Kidney (tissue), 22 donors: ENCODE measurements at places on chromosomes 3 and 15. TPM values are rescaled to one million over a fixed set of nuclear protein-coding genes. Genes with fewer than 3 reads are reported as not detected.

The MASP1 gene
- polyA plus RNA-seq: 2.8 TPM

The GPR176 gene
- 2.9 TPM for polyA plus RNA-seq

The GOLGA8S gene
- 0.13 TPM for polyA plus RNA-seq

The ILDR1 gene
- polyA plus RNA-seq: 11.9 TPM

The ERICH6 gene
- not detected for polyA plus RNA-seq

The FBLN2 gene
- 3.2 TPM for polyA plus RNA-seq

The DUOXA2 gene
- polyA plus RNA-seq: 0.37 TPM

The SCN11A gene
- polyA plus RNA-seq: 0.17 TPM

The CIAO2A gene
- 92.4 TPM for polyA plus RNA-seq

GRCh38 chr15:79025802-79026201 is 64.8 kb downstream of the RASGRF1 start:
- DNase-seq: no peak

GRCh38 chr15:73782344-73782959 is 29.3 kb upstream of the INSYN1 start:
- DNase-seq: no peak

GRCh38 chr3:46998121-46998851 is 18.8 kb downstream of the NBEAL2 start:
- DNase-seq: peak; percentile 89

GRCh38 chr3:148923592-148923991 is 58.5 kb downstream of the CPA3 start:
- DNase-seq: no peak

GRCh38 chr3:29537889-29538609 is 257.2 kb downstream of the RBMS3 start:
- no peak for DNase-seq

GRCh38 chr3:47617086-47618010 is 38.7 kb upstream of the CSPG5 start:
- DNase-seq: no peak

DNA sequence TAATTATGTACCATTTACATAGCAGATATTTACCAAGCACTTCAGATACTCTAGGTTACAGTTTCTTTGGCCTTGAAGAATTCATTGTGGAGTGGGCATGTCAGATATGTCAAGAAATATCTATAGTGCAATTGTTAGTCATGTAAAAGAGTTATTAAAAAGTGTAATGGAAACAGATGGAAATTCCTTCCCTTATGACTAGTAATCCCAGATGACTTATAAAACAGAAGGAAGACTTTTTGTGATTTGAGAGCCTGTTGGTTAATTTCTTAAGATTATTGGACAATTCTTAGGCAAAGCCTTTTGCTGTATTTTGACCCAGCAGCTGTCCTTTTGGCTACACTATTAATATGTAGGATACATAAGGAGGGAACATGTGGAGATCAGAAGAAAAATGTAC is 708.9 kb upstream of the NECTIN3 start:
- DNase-seq: no peak

GRCh38 chr15:98840053-98840452 is 167.5 kb downstream of the PGPEP1L start:
- no peak for DNase-seq

DNA sequence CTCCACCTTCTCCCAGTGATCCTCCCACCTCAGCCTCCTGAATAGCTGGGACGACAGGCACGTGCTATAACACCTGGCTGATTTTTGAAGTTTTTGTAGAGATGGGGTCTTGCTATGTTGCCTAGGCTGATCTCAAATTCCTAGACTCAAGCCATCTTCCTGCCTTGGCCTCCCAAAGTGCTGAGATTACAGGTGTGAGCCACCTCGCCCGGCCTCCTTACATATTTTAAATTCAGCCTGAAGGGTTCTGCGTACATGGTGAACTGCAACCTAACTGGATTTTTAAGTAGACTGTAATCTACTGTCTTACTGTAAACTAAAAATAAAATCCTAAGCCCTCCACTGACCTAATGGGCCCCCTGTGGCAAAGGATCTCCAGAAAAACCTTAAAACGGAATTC is 34.1 kb downstream of the MASP1 start:
- DNase-seq: no peak

DNA sequence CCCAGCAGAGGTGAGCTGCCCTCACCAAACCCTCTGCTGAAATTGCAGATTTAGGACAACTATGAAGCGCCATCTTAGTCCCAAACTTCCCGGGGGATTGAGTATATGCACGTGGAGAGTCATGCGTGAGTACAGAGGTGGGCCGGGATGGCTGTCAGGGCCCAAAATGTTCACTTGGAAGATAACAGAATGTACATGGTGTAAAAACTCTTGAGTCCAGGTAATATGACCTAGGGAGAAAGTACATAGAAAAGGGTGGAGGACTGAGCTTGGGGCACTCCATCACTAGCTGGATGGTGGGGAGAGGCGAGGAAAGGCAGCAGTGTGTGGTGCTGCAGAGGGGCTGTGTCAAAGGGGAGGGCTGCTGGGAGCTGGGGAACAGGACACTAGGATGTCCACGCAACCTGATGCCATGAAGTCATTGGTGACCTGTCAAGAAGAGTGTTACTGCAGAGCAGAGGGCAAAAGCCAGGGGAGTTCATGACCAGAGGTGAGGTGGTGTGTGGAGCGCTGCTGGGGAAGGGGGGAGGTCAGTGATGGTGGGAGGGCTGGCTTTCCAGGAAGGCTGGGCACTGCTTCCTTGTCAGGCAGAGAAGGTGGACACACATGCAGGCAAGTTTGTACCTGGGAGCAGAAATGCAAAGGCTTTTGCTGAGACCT is 236.2 kb upstream of the LYSMD4 start:
- DNase-seq: no peak

GRCh38 chr3:185818267-185818875 is 6.5 kb downstream of the IGF2BP2 start:
- DNase-seq: no peak

DNA sequence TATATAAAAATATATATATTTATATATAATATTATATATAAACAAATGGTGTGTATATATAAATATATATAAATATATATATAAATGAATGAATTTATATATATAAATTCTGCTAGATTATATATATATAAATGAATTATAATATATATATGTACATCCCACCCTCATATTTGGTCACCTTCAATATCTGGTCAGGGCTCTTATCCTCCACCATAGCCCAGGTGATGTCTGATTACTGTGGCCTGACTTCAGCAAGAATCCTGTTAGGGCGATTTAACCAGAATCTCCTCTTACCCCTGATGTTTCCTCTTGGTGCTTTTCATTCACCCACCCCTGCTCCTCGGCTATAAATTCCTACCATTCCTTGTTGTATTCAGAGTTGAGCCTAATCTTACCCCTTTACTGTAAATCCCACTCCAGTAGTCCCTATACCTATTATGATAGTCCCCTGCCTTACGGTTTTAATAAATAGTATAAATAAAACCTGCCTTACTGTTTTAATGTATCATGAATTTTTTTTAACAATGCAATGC is 439.6 kb downstream of the PLOD2 start:
- DNase-seq: no peak

GRCh38 chr3:112514527-112515128 is 15.4 kb upstream of the BTLA start:
- DNase-seq: no peak

DNA sequence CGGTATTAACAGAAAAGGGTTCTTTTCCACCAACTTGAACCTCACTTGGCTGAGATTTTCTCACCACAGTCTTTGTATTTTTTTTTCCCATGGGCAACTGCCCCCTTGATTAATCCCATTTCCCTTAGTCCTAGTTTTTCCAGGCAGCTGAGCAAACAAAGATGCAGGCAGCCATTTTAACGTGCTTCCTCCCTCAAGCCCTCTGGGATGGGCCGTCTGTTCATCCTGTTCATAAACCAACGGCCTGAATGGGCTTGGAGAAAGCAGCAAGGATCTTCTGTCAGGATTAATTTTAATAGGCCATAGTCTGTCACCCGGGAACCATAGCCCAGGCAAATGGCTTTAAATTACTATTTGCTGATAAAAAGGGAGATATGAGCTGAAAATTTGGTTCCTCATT is 10.4 kb upstream of the POLR2M start:
- no peak for DNase-seq

- DNase-seq: no peak
Observed at GRCh38 chr3:182294256-182294655, 499.0 kb upstream of the ATP11B start.

DNA sequence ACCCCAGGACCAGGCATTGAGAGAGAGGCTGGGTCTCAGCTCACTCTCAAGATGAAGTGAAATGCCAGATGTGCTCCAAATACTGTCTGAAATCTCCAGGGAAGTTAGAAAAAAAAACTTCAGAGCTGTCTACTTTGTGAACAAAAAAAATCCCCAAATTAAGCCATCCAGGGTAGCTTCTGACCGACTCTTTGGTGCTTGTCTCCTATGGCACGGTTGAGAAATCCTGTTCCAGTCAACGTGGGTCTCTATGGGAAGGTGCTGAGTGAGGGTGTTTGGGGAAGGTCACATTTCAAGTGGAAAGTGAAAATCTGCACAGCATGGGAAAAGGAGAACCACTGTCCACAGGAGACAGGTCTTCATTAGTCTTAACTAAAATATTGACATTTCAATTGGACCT is 322.5 kb upstream of the CFAP20DC start:
- DNase-seq: no peak

GRCh38 chr15:52336529-52336928 is 40.9 kb upstream of the MYO5C start:
- peak; percentile 31 for DNase-seq

DNA sequence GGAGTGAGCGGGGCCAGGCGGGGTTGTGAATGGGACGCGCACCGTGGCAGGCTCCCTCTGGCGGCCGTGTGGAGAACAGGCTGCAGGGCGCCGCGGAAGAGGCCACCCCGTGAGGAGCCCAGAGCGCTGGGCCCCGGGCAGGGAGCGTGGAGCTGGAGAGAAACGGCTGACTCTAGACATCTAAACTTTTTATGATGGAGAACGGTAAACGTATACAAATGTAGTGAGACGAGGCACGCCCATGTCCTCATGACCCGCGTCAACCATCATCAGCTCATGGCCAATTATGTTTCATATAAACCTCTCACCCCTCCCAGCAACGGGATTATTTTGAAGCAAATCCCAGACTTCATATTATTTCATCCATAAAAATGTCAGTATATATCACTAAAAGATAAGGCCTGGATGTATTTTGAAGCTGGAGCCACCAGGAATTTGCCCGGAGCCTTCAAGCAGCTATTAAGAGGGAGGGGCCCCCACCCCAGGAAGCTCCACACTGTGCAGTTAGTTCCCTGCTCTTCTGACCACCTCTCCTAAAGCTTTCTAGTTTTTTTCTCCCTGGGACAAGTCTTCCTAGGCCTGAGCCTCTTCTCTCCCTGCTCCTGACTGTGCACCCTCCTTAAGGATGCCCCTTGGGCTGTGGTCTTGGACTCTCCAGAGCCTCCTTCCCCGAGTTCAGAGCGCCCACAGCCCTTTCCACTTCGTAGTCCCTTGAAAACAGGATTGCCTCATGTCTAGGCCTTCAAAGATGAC is 149.5 kb downstream of the SMAD6 start:
- DNase-seq: peak; percentile 92
